ENCODE measurements at places on chromosomes 2 and 18.

DNA sequence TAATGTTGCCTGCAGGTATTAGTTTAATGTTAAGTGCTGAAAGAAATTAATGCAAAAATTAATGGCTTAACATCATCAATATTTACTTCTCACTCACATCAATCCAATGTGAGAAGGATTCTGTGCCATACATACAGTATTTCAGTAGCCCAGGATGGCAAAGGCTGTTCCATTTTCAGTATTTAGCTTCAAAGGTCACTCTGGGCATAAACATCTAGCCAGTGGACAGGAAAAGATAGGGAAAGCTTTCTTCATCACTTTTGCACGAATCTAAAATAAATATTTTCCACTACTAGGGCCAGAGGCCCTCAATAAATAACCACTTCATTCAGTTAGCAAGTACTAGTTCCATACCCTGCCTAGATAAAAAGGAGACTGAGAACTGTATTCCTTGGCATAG, 236.3 kb upstream of the VWC2L start:
- no peak for DNase-seq

DNA sequence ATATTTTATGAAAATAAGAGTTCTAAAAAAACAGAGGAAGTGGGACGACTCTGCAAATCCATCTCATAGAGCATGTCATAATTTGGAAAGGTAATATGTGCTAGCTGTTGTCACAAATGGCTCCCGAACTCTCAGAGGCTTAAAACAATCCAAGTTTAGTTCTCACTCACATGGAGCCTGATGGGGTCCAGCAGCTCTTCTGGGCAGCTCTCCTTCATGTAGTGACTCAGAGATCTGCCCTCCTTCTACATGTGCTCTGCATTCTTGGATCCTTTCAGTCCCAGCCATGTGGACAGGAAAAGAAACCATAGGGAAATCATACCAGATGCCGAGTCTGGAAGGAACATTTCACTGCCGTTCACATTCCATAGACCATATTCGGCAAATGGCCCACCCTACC, 180.1 kb upstream of the APCDD1 start:
- DNase-seq = no peak

DNA sequence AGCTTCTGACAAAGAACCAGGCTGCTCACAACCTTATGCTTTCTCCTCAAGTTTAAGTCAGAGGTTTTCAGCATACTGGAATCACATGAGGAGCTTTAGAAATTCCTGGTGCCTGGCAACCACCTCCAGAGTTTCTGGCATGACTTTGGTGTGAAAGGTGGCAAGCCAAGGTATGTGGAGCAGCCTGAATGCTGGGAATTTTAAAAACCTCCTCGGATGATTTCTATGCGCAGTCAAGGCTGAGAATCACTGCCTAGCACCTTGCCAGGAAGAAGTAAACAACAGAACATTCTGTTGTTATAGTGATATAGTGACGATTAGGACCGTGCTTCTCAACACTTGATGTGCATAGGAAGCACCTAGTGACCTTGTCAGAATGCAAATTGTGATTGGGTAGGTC, 11.7 kb downstream of the CCBE1 start:
- no peak for DNase-seq

DNA sequence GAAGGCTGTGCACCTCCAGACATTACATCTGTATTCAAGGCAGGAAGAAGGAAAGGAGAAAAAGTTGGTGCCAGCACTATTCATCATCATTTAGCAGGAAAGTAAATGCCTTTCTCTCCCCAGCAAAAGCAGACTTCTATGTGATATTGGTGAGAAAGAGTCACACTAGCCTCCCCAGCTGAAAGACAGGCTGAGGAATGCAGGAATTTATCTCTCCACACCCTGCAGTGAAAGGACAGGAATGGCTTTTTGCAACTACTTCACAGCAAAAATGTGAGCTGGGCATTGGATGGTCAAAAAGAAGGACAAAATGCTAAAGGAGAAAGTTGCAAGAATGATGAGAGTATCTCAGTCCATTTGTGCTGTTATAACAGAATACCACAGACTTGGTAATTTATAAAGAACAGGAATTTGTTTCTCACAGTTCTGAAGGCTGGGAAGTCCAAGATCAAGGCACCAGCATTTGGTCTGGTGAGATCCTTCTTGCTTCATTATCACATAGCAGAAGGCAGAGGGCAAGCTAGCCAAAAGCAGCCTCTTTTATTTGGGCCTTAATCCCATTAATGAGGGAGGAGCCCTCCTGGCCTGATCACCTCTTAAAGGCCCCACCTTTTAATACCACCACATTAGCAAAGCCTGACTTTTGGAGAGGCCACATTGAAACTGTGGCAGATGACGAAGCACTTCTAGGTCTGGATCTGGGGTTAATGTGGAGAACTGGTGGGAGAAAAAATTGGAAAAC, 388.1 kb upstream of the SLC14A2 start:
- no peak for DNase-seq

- DNase-seq = no peak
Measured at GRCh38 chr18:51653507-51654213, 456.2 kb upstream of the MEX3C start.

- DNase-seq = no peak
Measured at GRCh38 chr2:168524005-168524404, 67.9 kb downstream of the CERS6 start.

DNA sequence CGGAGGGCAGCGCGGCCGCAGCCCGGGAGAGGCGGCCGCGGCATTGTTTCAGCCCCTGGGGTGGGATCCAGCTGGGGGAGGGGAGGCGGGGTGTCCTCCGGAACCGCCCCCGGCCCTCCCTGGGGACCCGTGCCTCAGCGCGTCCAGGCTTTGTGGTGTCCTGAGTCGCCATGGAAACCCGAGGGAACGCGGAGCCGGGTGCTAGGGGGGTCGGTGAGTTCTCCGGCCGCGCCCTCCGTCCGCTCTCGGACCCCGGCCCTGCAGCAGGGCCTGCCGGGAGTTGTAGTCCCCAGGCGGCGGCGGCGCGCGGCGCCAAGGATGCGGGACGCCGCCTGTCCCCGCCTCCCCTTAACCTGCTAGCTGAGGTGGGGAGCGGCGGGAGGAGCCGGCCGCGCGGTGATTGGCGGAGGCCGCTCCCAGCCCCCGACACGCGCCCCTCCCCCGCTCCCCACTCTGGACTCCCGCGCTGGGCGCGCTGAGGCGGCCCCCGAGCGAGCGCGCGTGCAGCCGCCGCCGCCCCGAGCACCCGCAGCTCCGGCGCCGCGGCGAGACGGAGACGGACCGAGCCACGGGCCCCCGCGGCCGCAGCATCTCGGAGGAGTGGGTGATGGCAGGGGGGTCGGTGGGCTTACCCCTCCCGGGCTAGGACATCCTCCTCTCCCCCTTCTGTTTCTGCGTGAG, at the start of gene DPYSL5:
Gene DPYSL5, plus strand, starts transcription at position 478 of the 681 bp plus-strand sequence. CDS start 50,368 bp downstream, outside the sequence.
- peak; percentile 54 for DNase-seq

GRCh38 chr2:48938231-48938630, 182.7 kb upstream of the LHCGR start:
- DNase-seq = no peak

DNA sequence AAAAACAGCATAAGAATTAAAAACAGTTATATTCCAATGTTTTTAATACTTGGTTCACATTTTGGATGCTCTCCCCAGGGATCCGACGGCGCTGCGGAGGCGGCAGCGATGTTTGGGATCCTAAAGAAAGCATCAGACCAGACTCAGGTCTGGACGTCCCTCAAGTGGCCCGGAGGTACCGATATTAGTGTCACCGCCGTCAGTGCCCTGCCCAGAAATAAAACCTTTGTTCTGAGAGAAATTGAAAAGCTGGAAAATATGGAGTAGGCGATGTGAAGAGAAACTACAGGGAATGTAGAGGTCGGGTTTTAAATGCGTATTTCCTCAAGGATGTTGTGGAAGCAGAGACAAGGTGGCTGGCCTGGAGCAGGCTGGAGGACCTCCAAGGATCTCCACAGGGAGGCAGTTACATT, 683 bp upstream of the TBC1D8 start:
- DNase-seq = peak; percentile 21

GRCh38 chr18:28065031-28065792, 111.7 kb downstream of the CDH2 start:
- DNase-seq = peak; percentile 41

GRCh38 chr2:23422089-23423061, 37.4 kb downstream of the KLHL29 start:
- no peak for DNase-seq

DNA sequence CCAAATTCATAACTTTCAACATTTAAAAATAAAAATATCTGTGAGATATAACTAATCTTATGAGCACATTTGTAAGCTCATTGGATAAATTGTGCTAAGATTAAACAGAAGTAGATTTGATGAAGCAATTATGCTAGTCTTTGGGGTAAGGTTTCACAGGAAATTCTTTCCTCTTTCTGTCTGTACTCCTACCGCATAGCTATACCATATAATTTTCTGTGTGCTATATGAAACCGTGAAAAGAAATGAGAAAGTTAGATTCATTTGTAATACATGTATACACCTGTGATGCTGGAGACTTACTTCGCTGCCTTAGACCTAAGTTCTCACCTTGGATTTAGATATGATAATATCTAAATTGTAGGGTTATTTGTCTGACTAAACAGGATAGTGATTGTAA, 184.7 kb downstream of the PPP1R1C start:
- DNase-seq = no peak

- DNase-seq = no peak
Measured at GRCh38 chr2:88574445-88574844, 52.8 kb downstream of the EIF2AK3 start.

GRCh38 chr2:84946204-84947009, 24.6 kb upstream of the KCMF1 start:
- DNase-seq = peak; percentile 93

- DNase-seq = no peak
Measured at GRCh38 chr2:119749477-119750012, 10.2 kb upstream of the PTPN4 start.

DNA sequence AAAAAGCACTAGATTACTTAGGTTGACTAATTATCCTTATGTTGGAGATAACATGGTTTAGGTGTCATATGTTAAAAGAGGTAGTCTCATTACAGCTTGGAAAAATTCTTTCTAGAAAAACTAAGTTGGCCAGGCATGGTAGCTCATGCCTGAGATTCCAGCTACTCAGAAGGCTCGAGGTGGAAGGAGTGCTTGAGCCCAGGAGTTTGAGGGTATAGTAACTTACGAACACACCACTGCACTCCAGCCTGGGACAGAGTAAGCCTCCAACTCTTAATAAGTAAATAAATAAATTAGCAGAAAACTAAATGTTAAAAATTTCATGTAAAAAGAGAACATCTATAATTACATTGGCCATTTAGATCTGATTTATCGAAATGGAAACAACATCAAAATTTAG, 177.2 kb downstream of the NR4A2 start:
- no peak for DNase-seq

GRCh38 chr2:233165543-233165894, 86.0 kb upstream of the ATG16L1 start:
- DNase-seq = no peak

DNA sequence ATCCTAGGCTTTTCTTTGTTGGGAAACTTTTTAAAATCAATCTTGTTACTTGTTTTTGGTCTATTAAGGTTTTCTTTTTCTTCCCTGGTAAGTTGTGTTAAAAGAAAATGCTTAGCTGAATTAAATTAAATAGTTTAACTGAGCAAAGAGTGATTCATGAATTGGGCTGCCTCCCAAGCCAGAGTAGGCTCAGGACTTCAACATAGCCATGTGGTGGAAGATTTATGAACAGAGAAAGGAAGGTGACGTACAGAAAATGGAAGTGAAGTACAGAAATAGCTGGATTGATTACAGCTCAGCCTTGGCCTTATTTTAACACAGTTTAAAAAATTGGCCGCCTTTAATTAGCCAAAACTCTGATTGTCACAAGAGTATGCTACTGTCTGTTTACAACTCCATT, 27.9 kb upstream of the GALNT5 start:
- no peak for DNase-seq

- DNase-seq = no peak
Measured at GRCh38 chr2:236661762-236662110, 92.1 kb downstream of the ACKR3 start.

- no peak for DNase-seq
Measured at GRCh38 chr2:68799140-68800026, 64.8 kb downstream of the ARHGAP25 start.

DNA sequence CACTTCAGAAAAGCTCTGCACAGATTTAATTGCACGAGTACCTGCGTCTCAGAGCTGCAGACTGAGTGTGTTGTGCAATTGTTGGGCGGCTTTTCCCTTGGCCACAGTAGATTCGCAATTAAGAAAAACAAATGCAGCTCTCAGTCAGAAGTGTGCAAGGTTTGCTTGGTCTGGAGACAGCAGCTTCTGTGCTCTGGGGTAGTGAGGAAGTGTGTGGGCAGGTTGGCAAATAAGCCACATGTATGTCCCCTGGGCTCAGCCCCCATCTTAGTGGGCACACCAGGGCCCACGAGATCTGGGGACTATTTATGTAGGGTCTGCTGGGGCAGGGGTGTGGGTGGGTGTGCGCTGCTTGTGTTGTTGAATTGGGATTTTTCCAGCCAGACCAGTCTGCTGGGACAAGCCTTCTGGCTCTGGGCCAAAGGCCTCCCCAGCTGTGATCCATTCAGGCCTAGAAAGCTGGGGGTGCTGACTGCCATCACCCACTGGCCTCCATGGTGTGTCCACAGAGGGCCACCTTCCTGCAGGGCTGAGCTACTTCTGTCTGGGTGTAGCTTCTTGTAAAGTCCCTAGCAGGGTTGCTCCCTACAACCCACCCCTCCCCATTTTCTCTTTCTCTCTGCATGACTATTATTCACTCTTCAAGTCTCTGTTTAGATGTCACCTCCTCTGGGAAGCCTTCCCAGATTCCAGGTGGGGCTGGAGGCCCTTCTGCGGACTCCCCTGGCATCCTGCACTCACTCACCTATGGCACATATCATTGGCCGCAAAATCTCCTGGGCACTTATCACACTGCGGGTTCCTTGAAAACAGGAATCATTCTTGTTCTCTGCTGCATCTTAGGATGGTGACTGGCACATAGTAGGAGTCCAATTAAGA, 67.8 kb downstream of the ODC1 start:
- no peak for DNase-seq

GRCh38 chr2:122389694-122390093, 634.2 kb downstream of the TSN start:
- DNase-seq = no peak

GRCh38 chr2:231246171-231246842, 47.9 kb downstream of the ARMC9 start:
- no peak for DNase-seq

- DNase-seq = no peak
Measured at GRCh38 chr18:71036783-71037182, 747.9 kb downstream of the SOCS6 start.

DNA sequence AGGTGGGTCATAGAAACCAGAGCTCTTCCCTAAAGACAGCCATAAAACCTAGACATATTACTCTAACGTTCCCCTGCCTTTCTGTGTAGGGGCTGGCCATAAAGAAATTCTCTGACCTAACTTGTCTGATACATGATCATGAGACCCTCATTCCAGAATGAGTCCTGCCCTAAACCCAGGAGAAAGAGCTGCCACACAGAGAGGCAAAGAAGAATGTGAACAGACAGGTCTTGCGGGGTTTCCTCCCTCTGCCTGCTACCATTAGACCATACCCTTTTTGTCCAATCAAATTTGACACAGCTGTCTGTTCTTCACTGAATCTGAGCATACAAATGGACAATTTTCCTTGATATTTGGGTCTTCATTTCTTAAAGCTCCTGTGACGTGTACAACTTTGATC, 198.8 kb upstream of the LHCGR start:
- DNase-seq = no peak
